ENCODE measurements at places on chromosomes 13 and 19. TPM values are rescaled to one million over a fixed set of nuclear protein-coding genes. Genes with fewer than 3 reads are reported as not detected.

ZNF177 gene
- total RNA-seq: 0.13 TPM

RPS19 gene
- total RNA-seq: 3,036 TPM

CKM gene
- not detected for total RNA-seq

TMPRSS9 gene
- total RNA-seq: not detected

FUT6 gene
- total RNA-seq: not detected

GRCh38 chr19:18159810-18160209 lies 6.8 kb downstream of the PIK3R2 start:
- peaks cover 9% of the 10 kb centered on the region for H3K36me3 ChIP-seq
- H3K27me3 ChIP-seq: no peaks in the 10 kb centered on the region
- no peak overlapping the region for H3K27ac ChIP-seq
- peaks cover 13% of the 10 kb centered on the region for H3K4me1 ChIP-seq
- H3K4me3 ChIP-seq: no peak overlapping the region

- DNase-seq: peak; percentile 27
- peak overlapping the region; percentile 91 for H3K27ac ChIP-seq
- no peaks in the 10 kb centered on the region for H3K36me3 ChIP-seq
- H3K27me3 ChIP-seq: no peaks in the 10 kb centered on the region
- H3K4me1 ChIP-seq: peaks cover 60% of the 10 kb centered on the region
Measured at GRCh38 chr19:18322318-18322758, 538 bp downstream of the LSM4 start.

GRCh38 chr13:51456510-51456909 lies 3.7 kb upstream of the INTS6 start:
- peaks cover 22% of the 10 kb centered on the region for H3K4me1 ChIP-seq
- no peak overlapping the region for H3K4me3 ChIP-seq
- DNase-seq: no peak
- no peaks in the 10 kb centered on the region for H3K27me3 ChIP-seq

- no peak overlapping the region for H3K27ac ChIP-seq
- no peaks in the 10 kb centered on the region for H3K4me1 ChIP-seq
- peaks cover 6% of the 10 kb centered on the region for H3K27me3 ChIP-seq
- H3K36me3 ChIP-seq: no peaks in the 10 kb centered on the region
- H3K4me3 ChIP-seq: no peak overlapping the region
Measured at GRCh38 chr19:49950590-49950948, 10.4 kb downstream of the SIGLEC11 start.

DNA sequence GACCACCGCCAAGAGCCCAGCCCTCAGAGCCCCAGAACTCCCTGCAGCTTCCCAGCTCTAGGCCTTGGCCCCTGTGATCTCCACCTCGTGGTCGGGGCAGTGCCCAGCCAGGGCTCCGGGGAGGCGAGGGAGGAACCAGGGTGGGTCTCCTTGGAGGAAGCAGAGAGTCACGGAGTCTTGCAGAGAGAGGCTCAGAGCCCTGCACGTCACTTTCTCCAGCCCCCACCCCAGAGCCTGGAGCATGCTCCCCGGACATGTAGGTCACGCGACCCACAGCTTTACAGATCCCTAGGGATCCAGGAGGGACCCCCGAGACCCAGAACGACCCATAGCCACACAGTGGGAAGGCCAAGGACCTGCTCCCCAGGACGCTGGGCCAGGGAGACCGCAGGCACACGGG lies 11.9 kb downstream of the GADD45B start:
- DNase-seq: no peak
- no peak overlapping the region for H3K4me3 ChIP-seq
- peaks cover 7% of the 10 kb centered on the region for H3K4me1 ChIP-seq
- H3K36me3 ChIP-seq: no peaks in the 10 kb centered on the region
- no peak overlapping the region for H3K27ac ChIP-seq

DNA sequence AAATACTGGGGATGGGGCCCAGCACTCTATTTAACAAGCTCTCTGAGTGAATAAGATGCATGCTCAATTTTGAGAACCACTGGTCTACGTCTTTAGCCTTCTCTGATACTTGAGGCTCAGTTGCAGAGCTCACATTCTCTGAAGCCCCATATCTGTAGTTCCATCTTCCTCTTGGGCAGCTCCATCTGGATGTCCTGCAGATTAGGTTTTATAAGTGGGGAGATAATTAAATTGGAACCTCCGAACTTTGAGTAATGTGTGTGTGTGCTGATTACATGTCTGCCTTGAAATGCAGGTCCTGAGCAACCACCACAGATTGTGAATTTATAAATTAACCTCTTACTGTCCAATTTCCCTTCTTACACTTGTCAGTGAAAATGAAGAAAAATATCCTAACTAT lies 7.2 kb upstream of the RASL11A start:
- no peaks in the 10 kb centered on the region for H3K27me3 ChIP-seq
- H3K27ac ChIP-seq: no peak overlapping the region

GRCh38 chr13:90763476-90764150 lies 583.9 kb upstream of the MIR17HG start:
- H3K4me3 ChIP-seq: no peak overlapping the region
- H3K27me3 ChIP-seq: no peaks in the 10 kb centered on the region
- H3K4me1 ChIP-seq: no peaks in the 10 kb centered on the region
- H3K36me3 ChIP-seq: no peaks in the 10 kb centered on the region
- DNase-seq: no peak
- H3K27ac ChIP-seq: no peak overlapping the region

DNA sequence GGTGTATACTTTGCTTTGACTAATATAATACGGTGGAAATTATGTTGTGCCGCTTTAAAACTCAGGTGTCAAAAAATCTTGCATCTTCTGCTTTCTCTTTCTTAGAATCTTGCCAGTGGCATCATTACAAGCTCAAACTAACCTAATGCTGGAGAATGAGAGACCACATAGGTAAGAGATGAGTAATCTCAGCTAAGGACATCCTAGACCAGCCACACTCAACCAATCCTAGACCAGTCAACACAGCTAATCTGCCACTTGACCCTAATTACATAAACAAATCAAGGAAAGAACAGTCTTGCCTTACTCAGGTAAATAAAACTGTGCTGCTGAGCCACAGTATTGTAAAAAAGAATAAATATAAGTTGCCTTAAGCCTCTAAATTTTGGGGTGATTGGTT lies 1323.9 kb upstream of the SPRY2 start:
- DNase-seq: no peak
- no peaks in the 10 kb centered on the region for H3K36me3 ChIP-seq
- H3K27me3 ChIP-seq: no peaks in the 10 kb centered on the region
- no peaks in the 10 kb centered on the region for H3K4me1 ChIP-seq
- H3K4me3 ChIP-seq: no peak overlapping the region

All from CD8-positive, alpha-beta memory T cell (primary cell).